ELR (cell line): ENCODE measurements at places on chromosomes 5 and 9.

DNA sequence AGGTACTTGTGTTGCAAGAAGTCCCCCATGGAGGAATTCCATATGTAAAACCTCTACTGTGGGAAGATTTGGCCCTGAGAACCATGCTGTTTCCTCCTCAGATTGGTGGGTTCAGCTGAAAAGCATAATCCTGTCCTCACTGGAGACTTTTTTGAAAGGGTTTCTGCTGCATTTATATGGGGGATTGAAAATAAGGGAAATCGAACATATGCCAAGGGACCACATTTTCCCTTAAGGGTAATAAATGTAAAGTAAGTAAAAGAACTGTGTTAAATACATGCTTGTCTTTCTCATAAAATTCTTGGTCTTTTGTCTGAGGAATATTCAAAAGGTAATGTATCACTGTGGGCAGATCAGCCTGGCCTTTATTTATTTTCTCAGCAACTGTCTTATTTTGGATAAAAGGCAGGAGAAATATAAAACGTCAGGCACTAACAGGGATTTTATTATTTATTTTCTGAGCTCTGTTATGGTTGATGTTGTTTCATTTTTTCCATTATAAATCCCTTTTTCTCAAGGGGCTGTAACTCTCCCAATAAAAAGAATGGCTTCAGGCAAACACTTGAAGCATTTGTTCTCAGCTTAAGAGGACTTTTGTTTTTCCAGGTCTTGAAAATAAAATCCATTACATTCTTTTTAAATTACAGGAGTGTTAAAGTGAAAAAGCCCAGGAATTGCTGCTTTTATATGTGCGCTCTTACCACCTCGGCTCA lies 131.4 kb downstream of the FGF10 start:
- DNase-seq, result no peak

DNA sequence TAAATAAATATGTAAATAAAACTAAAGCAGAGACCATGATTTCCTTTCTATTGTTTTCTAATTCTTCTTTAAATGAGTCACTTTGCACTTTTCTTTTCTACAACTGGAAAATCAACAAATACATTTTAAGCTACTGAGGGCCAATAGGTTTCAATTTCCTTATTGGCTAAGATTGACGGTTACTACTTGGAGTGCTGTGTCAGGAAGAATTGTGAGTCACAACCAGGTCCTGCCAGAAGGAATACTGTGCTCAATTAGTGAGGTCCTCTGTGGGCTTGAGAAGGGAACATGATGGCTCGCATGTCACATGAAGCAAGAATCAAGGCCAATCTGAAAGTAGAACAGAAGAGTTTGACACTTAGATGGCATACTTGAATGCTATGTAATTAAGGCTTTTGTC lies 110.8 kb downstream of the HMHB1 start:
- DNase-seq, result peak; percentile 79

- DNase-seq, result no peak
Observed at GRCh38 chr5:17817990-17818389, 183.7 kb downstream of the TAF11L14 start.

GRCh38 chr9:123478967-123479602 lies 123.1 kb downstream of the CRB2 start:
- DNase-seq, result no peak

DNA sequence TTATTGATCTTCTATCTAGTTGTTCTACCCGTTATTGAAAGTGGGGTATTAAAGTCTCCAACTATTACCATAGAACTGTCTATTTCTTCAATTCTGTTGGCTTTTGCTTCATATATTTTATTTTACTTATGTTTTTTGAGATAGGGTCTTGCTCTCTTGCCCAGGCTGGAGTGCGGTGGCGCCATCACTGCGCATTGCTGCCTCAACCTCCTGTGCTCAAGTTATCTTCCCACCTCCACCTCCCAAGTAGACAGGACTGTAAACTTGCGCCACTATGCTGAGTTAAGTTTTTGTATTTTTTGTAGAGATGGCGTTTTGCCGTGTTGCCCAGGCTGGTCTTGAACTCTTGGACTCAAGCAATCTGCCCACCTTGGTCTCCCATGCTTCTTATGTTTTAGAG lies 16.2 kb downstream of the SNAPC3 start:
- no peak for DNase-seq

GRCh38 chr9:36192196-36192595 lies 1.5 kb downstream of the CLTA start:
- DNase-seq, result no peak
